ENCODE measurements at places on chromosomes 11 and 22. TPM values are rescaled to one million over a fixed set of nuclear protein-coding genes. Genes with fewer than 3 reads are reported as not detected.
A peak's percentile ranks its signal among the peaks of the same experiment; 100 is the strongest.

DNA sequence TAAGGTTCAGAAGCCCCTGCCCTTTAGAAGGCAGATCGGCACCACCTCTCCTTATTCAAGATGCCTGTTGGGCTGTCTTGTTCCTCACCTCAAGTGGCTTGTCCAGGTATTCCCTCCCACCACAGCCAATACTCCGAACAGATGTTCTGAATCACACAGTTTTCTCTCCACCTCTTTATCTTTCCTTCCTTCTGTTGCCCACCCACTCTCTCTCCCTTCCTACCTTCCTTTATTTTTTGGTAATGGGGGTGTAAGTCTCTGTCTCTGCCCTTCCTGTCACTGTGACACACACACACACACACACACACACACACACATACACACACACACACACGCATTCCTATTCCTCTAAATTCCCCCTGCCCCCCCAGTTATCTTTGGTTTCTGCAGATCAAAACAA lies 8.4 kb downstream of the BEST1 start:
- no peak for DNase-seq

DNA sequence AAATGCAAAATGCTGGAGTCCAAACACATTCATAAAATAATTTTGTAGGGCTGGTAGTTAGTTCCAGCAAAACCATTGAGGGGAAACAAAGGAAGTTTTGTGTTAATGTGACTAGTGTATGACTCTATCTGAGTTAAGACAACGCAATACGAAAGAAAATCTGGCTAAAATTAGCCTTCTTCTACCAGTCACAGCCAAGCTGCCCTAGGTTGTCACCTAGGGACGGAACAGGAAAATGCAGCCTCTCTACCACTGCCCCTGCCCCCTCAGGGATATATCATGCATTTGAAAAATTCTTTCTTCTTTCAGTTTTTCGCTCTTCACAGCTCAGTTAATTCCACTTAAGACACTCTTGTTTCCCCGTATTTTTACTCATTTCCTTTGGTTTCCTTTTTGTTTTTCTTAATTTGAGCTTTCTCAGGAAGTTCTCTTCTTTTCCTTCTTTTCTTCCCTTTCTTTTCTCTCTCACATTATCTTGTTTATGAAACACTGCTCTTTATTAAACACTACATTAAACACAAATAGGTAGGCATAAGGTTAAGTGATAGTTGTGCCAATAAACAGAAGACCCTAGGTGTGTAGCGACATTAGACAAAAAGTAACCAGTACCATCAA lies 30.6 kb downstream of the KIRREL3 start:
- DNase-seq: peak; percentile 66

- DNase-seq: no peak
Measured at GRCh38 chr11:46920755-46921154, 2.4 kb upstream of the LRP4 start.

FGF19 gene
- total RNA-seq: not detected

- peak; percentile 77 for DNase-seq
Measured at GRCh38 chr11:126480410-126481302, 125.2 kb downstream of the ST3GAL4 start.

UBQLN3 gene
- total RNA-seq: 0.10 TPM

DNA sequence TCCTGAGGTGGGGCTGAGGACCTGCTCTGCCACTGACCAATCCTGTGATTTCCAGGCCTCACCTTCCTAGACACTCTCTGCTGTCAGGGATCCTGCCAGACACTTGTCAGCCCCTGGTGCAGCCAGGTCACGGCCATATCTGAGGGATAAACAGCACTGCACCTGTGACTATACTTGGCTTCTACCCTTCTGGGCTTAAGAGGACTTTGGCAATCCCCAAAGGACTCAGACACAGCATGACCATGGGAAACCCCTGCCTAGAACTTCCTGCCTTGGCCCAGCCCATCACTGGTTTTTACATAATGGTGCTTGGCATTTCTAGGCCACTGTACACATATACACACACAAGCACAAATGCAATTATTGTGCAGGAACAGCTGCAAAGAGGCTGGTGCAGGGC lies 11.6 kb upstream of the OLFML1 start:
- no peak for DNase-seq

PRG3 gene
- 0.55 TPM for total RNA-seq

DNA sequence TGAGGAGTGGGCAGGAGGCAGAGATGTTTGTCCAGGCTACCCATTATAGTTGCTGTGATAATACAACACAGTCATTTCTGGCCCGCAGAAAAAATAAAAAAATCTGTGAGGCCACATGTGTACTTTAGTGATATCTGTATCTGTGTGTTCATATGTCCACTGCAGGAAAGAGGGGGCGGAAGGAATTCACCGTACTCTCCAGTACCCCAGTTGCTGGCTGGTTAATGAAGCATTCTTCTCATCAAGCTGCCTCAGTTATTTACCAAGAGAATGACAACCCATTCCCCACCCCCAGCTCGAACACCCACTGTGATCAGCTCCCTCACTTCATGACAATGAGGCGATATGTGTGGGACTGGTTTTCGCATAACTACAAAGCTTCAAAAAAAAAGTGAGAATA lies 309.3 kb downstream of the SOX6 start:
- no peak for DNase-seq

HORMAD2 gene
- 0.59 TPM for total RNA-seq

GRCh38 chr11:86069408-86070101 lies 671 bp upstream of the PICALM start:
- DNase-seq: no peak

- DNase-seq: no peak
Measured at GRCh38 chr11:96259134-96259830, 83.7 kb downstream of the MAML2 start.

SPON1 gene
- total RNA-seq: 84.4 TPM

DNA sequence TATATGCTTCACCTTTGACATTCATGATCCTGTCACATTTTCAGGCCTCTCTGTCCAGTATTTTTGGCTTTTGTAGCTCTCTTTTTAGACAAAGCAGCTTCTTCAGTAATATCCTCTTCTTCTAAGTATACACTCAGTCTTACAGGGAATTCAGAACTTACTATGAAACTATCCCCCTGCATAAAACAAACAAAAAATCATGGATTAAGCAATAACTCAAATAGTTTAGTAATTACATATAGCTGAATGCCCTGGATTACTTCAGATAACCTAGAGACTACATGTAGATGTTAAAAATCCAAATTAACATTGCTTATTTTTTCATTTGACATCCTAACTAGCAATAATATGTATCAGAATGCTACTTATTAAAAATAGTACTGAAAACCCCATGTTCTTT lies 5.2 kb downstream of the TAF1D start:
- no peak for DNase-seq

DNA sequence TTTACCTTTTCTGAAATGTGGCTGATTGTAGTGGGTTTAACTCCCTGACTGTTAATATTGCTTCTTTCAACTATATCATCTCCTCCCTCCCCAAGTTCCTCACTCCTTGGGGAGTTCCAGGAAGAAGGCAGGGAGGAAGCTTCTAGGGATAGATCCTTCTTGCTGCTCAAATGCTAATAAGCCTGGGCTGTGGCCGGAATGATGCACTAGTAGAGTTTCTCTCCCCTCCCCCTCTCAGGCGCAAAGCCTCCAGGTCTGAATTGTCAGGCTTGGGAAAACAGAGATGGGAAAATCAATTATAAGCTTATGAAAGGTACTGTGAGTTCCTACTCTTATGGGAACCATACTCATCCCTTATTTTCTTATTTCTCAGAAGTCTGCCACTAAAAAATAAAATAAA lies 30.8 kb downstream of the FEZ1 start:
- DNase-seq: peak; percentile 49

DNA sequence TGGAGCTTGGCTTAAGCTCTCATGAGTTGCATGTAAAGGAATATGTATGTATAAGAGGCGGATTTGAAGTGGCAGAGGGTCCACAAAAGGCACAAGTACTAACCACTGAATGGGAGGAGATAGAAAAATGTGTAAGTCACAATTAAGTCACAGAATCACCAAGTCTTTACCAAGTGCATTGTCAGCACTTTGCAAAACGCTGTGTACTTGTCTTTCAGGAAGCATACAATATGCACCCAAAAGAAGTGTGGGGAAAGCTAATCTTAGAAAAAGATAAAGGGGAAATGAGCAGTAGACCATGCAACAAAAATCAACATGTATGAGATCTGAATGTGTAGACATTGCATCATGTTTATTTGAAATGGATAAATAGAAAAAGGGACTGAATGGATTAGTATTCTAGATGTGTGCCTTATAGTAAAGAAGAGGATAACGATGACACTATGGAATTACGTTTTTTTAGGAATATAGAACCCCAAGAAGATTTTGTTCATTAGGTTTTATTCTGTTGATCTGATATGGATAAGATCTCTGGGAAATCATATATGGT lies 4.5 kb downstream of the CNTF start:
- DNase-seq: no peak

DNA sequence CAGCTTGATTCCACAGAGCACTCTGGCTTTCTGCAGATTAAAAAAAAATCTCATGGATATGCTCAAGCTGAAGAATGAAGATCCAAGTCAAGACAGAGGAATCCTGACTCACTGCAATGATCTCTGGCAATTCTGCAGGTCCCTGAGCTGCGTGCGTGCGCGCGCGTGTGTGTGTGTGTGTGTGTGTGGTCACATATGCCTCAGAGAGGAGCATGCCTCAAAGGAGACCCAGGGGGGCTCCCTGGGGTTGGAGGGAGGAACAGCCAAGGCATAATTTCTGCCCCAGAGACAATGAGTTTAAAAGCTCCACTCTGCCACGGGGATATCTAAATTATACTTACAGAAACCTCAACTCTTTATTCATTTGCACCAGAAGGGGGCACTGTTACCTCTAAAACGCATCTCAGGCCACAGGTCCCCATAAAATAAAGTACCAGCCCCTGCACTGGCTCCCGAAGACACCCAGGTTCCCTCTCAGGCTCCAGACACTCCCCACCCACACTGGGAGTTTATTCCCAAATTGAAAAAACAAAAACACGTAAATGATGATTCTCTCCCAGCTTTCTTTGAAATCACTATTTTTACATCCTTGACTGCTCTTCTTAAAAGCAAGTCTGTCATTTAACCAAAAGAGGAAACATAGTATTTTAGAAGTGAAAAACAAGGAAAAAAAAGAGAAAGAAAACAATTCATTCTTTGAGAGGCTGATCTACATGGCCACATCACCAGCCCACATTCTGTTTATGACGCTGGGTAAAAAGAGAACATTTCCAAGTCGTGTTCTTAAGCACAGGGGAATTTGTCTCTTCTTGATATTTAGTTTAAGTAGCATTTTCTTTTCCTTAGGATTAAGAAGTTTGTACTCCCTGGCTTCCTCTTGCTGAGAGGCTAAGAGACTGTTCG lies 401.0 kb downstream of the LARGE1 start:
- peak; percentile 72 for DNase-seq

DNA sequence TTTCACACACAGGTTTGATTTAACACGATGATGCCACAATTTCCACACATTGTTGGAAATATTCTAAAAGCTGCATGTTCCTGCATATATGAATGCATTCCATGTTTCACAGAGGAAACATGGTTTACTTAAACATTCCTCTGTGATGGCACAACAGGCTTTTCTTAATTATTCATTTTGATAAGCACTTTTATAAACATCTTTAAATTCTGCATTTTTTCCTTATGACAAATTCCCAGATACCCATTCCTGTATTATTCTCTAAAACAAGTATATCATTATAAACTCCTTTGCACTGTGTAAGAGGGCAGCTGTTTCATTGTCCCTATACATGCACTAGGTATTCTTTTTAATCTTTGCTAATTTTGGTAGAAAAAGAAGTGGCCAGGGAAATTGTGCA lies 532.3 kb downstream of the SOX6 start:
- DNase-seq: no peak

DNA sequence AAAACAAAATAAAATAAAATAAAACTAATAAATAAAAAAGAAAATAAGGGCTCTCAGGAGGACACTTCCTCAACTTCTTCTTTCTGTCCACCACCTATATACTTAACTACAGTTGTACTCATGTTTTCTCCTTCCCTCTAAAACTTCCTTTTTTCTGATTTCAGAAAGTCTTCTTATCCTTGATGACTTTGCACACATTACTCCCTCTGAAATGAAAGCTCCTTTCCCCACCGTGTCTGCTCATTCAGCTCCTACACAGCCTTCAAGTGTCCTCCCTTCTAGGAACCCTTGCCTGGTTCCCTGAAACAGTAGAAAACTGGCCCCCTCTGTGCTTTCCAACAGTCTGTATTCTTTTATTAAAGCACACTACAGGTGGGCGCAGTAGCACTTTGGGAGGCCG lies 18.3 kb upstream of the DDX17 start:
- no peak for DNase-seq

IL18 gene
- 7.8 TPM for total RNA-seq

DNA sequence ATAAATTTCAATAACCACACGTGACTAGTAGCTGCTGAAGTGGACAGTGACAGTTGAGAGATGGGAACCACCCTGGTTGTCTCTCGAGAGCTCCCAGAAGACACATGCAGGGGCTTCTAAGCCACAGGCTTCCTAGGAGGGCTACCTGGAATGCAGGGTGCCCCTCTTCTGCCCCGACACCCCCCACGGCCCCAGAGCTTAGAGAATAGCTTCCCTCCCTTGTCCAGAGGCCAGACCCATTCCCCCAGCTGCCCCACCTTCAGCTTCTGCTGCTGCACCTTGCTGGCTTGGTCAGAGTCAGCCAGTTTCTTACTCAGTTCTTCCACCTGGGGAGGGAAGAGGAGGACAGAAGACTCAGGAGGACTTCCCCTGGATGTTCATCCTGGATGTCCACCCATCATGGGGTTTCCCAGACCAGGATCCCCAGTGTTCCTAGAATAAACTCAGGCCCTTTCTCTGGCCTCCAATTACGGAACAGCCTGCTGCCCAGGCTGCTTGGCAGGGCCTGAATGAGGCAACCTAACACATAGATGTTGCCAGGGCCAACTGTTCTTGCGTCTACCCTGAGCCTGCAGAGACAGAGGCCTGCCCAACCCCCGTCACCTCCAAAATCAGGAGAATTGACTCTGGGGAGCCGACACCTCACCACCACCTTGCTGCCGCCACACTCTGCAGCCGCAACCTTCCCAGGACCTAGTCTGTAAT lies 12.0 kb downstream of the IL18BP start:
- DNase-seq: no peak

OR56A1 gene
- 0.10 TPM for total RNA-seq

GRCh38 chr22:21569459-21570170 lies 2.1 kb downstream of the UBE2L3 start:
- DNase-seq: no peak

DNA sequence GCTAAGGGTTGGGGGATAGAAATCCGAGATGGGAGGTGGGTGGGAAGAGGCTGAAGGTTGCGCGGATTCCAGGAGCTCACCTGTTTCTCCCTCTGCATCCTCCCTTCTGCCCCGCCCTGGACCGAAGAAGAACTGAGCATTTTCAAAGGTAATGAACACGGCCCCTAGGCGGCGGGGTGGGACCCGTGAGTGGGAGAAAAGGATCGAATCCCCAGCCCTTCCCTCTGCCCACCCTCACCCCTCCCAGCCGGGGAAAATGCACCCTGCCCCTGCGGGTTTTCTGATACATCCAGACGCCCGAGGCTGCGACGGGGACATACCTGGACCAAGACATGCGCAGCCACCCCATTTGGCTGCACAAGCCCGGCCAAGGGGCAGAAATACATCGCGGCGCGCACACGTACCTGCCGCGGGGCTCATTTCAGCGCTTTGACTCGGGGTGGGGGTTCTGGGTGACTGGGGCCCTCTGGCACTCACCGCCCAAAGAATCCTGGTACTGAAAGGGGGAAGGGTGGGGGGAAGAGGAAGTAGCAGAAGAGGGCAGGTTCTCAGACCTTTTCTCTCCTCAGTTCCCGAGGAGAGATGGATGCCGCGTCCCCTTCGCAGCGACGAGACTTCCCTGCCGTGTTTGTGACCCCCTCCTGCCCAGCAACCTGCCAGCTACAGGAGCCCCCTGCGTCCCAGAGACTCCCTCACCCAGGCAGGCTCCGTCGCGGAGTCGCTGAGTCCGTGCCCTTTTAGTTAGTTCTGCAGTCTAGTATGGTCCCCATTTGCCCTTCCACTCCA lies 6.0 kb downstream of the VSIG2 start:
- DNase-seq: no peak

OR51B2 gene
- 0.22 TPM for total RNA-seq

WBP2NL gene
- 2.4 TPM for total RNA-seq

Data from spinal cord (tissue), 10 donors.